Activated T-helper 17 cell treated with anti-CD3 and anti-CD28 coated beads, Interleukin-2, amount 50 U/mL, for 72 hours (primary cell): ENCODE measurements at places on chromosomes 1 and 21.
A peak's percentile ranks its signal among the peaks of the same experiment; 100 is the strongest.

GRCh38 chr1:12343823-12344487, 114.1 kb downstream of the VPS13D start:
- peak; percentile 23 for ATAC-seq

GRCh38 chr1:28326515-28326914, 2.3 kb upstream of the MED18 start:
- ATAC-seq: no peak

- no peak for ATAC-seq
Measured at GRCh38 chr1:207952617-207953542, 42.0 kb upstream of the CD34 start.

DNA sequence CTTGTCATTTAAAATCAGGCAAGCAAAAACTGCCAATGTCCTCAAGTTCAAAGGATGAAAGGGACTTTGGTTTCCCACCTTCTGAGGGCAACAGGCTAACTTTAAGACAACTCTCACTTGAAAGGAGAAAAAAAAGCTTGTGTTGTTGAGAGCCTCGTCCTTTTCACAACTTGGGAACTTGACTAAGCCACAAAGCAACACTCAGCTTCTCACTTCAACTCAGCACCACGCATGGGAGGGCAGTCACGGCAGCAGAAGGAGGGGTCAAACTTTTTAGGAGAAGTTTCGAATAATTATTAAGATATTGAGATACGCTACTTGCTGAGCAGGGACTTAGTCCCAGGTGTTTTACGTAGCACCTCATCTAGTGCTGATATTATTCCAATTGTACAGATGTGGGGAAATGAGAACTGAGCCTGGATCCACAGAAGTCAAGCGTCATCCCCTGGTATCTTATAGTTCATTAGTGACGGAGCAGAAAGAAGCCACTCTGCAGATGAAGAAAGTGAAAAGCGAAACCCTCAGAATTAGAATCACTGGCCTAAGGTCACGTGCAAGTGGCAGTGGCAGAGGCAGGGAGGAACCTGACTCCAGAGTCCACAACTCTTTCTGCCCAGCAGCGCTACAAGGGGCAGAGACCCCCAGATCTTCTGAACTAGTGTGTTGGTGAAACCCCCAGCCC, 83.6 kb downstream of the JAK1 start:
- ATAC-seq: no peak

DNA sequence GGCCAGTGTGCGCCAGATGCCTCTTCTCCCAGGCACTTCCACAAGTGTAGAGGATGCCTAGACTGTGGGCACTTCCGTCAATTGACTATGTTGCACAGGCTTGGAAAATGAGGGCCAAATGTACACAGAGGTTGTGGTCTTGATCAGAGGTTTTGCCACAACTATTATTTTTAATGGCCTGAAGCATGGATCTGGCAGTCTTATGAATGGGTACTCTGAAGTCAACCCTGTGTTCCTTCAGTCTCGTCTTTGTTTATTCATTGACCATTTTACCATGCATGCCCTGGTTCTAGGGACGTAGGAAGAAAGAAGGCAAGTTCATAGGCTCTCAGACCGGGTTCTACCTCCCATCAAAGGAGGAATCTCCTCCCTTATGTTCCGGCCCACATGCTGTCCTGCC, 329.1 kb downstream of the HHAT start:
- no peak for ATAC-seq

DNA sequence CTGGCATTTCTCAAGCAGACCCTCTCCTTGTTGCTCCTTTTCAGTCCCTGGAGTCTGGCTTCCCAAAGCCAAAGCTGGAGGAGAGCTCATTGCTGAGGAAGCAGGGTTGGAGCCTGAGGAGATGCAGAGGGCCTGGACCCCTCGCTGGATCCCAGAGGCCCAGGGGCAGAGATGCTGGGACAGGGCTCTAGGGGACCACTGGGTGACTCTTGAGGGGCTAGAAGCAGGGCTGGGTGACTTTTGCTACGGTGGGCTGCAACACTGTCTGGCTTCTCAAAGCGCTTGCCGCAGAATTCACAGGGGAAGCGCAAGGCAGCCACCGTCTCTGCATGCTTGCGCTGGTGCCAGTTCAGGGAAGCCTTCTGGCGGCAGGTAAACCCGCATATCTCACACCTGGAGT, 8.8 kb downstream of the ZNF692 start:
- ATAC-seq: no peak

- peak; percentile 18 for ATAC-seq
Measured at GRCh38 chr1:236063919-236064673, 794 bp downstream of the NID1 start.

GRCh38 chr21:45860493-45861155, 120.9 kb upstream of the COL6A1 start:
- no peak for ATAC-seq

- no peak for ATAC-seq
Measured at GRCh38 chr1:197904126-197904787, 1.8 kb downstream of the C1orf53 start.

GRCh38 chr1:184379111-184379752, 7.6 kb upstream of the C1orf21 start:
- no peak for ATAC-seq

GRCh38 chr1:46423574-46424240, 29.6 kb downstream of the FAAH start:
- peak; percentile 60 for ATAC-seq

DNA sequence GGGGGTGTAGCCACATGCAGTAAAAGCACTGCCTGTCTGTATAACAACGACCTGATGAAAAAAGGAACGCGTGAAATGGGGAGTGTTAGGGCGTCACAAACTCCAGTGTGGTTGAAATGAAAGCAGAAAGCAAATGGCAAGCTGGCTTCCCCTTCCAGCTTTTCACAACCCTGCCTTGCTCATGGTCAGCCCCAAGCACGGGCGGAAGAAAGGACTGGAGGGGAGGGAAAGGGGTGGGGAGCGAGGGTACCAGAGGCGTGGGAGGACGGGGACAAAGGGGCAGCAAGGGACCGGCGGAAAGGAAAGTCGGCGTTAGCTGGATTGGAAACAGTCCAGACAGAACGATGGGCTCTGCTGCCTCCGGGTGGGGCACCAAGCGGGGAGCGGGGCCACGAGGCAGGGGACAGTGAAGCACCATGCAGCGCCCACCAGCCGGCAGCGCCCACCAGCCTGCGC, 9.6 kb downstream of the VPS26C start:
- peak; percentile 34 for ATAC-seq

- ATAC-seq: no peak
Measured at GRCh38 chr1:169466259-169467230, 19.2 kb downstream of the SLC19A2 start.

DNA sequence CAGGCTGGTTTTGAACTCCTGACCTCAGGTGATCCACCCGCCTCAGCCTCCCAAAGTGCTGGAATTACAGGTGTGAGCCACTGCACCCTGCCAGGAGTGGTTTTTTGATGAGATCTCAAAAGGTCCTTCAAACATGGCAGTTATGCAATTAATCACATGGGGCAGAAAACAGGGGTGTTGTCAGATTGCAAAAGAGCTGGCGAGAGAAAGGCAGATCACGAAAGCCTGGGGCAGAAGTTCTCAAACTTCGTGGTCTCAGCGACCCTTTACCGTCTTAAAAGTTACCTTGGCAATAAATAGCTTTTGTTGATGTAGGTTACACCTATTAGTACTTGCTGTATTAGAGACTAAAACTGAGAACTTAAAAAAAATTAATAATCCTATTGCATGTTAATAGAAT, 16.1 kb downstream of the CNR2 start:
- no peak for ATAC-seq

GRCh38 chr1:11362547-11363021, 89.6 kb downstream of the UBIAD1 start:
- ATAC-seq: no peak

- no peak for ATAC-seq
Measured at GRCh38 chr1:62685431-62685859, 2.7 kb downstream of the DOCK7 start.

DNA sequence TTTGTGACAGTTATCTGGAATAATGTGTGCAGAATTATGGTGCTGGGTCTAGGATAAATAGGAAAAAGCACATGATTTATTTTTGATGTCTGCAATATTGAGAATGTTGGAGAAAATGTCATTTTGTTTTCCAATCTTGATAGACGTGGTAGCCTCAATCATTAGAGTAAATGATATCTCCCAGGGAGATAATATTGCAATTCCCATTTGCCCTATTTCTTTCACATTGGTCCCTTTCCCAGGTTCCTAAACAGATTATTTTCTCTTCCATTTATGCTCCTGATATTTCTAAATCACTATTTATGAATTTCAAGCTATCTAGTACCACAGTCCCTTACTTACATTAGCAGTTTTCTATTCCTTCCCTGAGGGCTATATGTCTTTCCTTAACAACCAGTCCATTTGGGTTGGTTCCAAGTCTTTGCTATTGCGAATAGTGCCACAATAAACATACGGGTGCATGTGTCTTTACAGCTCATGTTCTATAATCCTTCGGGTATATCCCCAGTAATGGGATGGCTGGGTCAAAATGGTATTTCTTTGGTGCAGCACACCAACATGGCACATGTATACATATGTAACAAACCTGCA, 447.3 kb downstream of the PLA2G4A start:
- no peak for ATAC-seq

GRCh38 chr1:86950712-86951419, 36.4 kb downstream of the HS2ST1 start:
- no peak for ATAC-seq

- ATAC-seq: no peak
Measured at GRCh38 chr1:115189814-115190539, 100.7 kb upstream of the TSPAN2 start.

GRCh38 chr1:211329764-211330201, 3.1 kb downstream of the TRAF5 start:
- no peak for ATAC-seq

GRCh38 chr1:19409477-19410341, 75.6 kb downstream of the CAPZB start:
- no peak for ATAC-seq

DNA sequence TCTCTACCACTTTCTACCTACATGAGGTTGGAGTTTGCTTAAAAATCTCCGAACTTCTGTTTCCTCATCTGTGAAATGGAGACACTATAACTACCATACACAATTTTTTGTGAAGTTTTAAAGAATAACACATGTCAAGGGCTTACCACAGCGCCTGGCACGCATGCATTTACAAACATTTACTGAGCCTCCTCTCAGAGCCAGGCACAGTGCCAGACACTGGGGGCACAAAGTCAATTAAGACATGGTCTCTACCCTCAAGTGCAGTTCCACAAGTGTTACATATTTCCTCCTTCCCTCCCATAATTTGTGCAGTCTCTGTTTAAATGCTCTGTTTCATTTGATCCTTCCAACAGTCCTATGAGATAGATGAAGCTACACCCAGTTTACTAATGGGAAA, 356.4 kb upstream of the ESRRG start:
- ATAC-seq: no peak

GRCh38 chr1:114756949-114757454, 782 bp downstream of the CSDE1 start:
- no peak for ATAC-seq

- ATAC-seq: no peak
Measured at GRCh38 chr21:35512346-35512745, 463.2 kb upstream of the RUNX1 start.
